Retinal pigment epithelial cell (primary cell): ENCODE measurements at places on chromosomes 6 and 20.
A peak's percentile ranks its signal among the peaks of the same experiment; 100 is the strongest.

GRCh38 chr6:107114926-107115694 lies at the start of gene BEND3:
BEND3 (minus strand) TSS chr6:107115515; CDS start chr6:107099285, 16,230 bp downstream.
- DNase-seq, result no peak

DNA sequence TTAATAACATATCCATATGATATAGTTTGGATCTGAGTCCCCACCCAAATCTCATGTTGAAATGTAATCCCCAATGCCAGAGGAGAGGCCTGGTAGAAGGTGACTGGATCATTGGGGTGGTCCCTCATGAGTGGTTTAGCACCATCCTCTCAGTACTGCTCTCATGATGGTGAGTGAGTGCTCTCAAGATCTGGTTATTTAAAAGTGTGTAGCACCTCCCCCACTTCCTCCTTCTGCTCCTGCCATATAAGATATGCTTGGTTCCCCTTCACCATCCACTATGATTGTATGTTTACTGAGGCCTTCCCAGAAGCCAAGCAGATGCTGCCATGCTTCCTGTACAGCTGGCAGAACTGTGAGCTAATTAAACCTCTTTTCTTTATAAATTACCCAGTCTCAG lies 22.9 kb downstream of the IRF4 start:
- no peak for DNase-seq

DNA sequence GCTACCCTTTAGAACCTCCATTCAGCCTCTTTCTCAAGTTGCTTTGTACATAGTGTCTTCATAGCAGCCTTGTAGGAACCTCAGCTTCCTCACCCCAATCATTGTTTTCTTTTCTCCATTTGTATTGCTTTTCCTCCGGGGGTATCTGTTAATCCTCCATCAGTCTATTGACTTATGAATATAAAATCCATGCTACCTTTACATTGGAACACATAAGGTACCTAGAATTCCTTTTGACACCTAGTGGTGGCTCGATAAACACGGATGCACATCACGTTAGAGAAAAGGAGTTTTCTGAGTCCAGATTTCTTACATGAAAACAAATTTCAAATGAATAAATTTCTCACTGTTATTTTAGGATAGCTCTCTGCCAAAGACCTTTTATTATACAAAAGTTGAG lies 6.3 kb upstream of the EDN1 start:
- no peak for DNase-seq

GRCh38 chr6:13624871-13625288 lies 9.7 kb downstream of the NOL7 start:
- DNase-seq, result peak; percentile 2

GRCh38 chr6:7042056-7042653 lies 65.6 kb upstream of the RREB1 start:
- no peak for DNase-seq

- DNase-seq, result no peak
Observed at GRCh38 chr6:41450581-41450980, 95.6 kb upstream of the FOXP4 start.

DNA sequence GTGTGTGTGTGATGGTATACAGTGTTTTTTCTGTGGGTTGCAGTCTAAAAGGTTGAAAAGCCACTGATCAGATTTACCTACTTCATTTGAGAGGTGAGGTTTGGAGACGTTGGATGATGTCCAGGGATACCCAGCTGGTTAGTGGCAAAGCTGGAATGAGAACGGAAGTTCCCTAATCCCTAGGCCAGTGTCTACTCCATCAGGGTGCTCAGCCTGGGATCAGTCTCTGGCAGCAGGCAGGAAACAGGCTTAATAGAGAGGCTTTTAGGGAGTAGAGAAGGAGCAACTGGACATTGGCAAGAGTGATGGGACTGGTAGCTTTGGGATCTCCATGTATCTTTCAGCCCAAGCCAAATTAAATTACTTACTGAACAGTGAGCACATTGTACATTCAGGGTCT lies 80.7 kb downstream of the C6orf52 start:
- no peak for DNase-seq

- no peak for DNase-seq
Observed at GRCh38 chr6:168960551-168961263, 292.9 kb downstream of the THBS2 start.

DNA sequence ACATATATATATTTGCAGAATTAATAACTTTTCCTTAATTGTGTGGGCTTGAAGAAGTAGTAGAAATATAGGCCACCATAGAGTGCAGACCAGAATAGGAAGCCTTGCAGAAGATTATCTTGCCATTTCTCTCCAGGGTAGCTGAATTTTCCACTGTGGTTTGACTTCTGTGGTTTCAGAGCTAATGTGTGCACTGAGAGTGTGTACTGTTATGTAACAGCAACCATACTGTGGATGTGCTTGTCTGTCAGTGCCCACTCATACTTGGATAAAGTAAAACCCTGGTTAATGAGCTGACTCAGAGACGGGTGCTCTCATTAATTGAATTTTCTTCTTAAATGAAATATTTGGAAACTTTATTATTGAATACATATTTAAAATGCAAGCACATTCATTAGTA lies 57.2 kb downstream of the CEP43 start:
- peak; percentile 47 for DNase-seq

GRCh38 chr6:90365002-90365401 lies 68.4 kb upstream of the BACH2 start:
- no peak for DNase-seq

- no peak for DNase-seq
Observed at GRCh38 chr6:144434308-144434990, 149.3 kb downstream of the UTRN start.

DNA sequence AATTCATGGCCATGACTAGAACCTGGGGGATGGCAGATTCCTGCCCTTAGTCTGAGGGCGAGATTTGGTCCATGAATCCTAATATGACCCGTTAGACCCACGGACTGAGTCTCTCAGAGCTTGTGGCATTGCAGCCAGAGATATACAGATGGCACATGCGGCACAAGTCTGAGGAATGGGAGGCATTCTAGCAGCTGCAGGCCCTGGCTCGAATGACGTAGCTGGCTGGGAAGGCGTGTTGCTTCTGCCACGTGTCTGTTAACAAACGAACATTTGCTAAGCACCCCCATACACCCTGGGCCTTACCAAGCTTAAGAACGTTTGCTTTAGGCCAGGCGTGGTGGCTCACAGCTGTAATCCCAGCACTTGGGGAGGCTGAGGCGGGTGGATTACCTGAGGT lies 68.0 kb downstream of the CD164 start:
- DNase-seq, result no peak

GRCh38 chr20:63635431-63636141 lies 8.7 kb upstream of the GMEB2 start:
- DNase-seq, result no peak

- DNase-seq, result no peak
Observed at GRCh38 chr20:1301031-1301529, 27.9 kb downstream of the SDCBP2 start.

DNA sequence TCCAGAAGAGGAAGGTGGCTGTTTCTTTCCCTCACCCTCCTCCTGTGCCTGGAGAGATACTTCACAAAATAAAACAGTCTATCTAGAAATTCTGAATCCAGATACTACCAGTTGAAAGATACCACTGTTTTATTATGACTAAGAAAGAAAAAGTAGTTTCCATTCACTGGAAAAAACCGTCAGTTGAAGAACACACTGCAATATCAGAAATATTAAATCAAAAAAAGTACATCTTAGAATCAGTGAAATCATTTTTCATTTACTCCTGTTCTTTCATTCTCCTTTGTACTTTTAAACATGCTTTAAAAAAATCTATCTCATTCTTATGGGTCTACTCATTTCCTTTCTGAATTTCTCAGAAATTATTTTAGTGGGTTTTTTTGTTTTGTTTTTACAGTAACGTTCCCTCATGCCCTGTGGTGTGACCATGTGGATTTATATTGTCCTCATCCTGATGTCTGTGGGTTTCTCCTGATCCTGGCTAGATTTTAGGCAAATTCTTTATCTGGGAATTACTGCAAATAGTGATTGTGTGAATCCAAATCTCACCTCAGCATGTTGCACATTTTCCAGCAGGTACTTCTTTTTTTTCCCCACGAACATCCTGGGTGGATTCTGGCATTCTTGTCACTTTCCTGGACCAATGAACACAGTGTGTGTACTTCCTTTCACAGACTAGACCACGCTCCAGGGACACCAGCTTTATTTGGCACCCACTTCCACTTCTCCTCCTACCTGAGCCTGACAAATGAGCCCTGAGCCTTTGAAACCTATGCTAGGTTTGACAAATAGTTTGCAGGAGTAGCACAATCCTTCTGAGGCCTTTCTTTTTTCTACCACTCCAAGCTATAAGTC lies 114.0 kb upstream of the LAMP5 start:
- DNase-seq, result no peak

GRCh38 chr6:153027480-153027879 lies 25.0 kb upstream of the MTRF1L start:
- DNase-seq, result no peak

- no peak for DNase-seq
Observed at GRCh38 chr20:24737212-24737850, 211.7 kb upstream of the CST7 start.

DNA sequence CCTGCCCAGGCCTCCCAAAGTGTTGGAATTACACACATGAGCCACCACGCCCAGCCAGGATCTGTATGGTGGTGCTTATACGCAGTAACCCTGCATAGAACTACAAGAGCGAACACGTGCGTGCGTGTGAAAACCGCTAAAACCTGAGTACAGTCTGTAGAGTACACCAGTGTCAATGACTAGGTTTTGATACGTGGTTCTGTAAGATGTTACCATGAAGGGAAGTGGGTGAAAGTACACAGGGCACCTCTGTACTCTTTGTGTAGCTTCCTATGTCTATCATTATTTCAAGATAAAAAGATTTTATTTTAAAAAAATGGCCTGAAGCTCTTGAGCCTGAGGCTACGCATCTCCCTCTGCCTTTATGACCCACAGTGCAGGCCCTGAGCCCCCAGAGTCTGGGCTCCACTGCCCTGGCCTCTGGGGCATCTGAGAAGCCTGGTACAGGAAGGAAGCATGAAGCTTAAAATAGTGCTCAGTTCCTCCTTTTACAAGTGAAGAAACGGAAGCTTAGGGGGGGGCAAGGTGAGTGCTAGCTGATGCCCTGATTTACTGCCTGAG lies 21.6 kb downstream of the LY86 start:
- no peak for DNase-seq

DNA sequence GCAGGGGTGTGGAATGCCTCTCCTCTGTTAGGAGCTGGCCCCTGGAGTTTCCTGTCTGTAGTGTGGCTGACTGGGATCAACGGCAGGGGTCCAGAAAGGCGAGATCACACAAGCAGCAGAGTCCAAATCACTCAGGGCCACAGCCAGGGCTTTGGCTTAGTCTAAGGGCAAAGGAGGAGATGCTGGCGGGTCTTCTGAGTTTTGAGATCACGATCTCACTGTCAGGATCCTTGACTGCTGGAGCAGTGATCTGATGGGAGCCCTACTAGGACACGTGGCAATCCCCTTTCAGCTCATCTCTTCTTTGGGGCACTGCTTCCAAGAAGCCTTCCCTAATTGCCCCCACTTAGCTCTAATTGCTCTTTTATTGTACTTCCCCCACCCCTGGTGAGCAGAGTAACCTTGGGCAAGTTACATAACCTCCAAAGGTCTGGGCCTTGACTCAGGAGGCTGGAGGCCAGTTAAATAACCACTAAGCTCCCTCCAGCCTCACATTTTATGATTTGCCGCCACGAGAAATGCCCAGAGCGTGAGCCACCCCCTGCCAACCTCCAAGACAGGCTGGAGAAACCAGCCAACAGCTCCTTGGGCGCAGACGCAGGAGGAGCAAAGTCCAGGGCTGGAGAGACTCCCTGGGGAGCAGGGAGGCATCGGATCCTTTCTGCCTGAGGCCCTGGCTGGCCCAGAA lies 12.0 kb downstream of the KCNK5 start:
- DNase-seq, result no peak

DNA sequence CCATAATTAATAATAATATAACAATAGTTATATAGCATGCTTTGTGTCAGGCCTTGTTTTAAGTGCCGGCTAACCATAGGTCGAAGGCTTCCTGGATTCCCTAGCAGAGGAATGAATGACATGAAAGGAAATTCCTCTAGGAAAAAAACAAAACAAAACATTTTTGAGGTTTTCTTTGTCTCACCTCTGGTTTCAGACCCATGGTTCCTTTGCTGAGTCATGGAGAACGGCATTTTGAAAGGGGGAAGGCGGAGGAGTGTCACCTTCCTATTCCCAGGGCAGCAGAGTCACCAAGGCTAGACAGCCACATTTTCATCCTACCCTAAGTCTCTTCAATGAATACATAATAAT lies 25.3 kb upstream of the CCND3 start:
- DNase-seq, result no peak

- no peak for DNase-seq
Observed at GRCh38 chr20:5131502-5131901, 4.7 kb downstream of the CDS2 start.

DNA sequence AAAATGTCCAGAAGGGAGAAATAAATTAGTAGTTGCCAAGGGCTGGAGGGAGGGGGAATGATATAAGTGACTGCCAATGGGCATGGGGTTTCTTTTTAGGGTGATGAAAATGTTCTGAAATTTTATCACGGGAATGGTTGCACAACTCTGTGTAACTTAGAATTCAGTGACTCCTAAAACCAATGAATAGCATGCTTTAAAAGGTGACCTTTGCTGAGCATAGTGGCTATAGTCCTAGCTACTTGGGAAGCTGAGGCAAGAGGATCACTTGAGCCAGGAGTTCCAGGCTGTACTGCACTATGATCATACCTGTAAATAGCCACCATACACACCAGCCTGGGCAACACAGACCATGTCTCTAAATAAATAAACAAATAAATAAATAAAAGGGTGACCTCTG lies 109.0 kb downstream of the ATG5 start:
- no peak for DNase-seq

GRCh38 chr20:18428490-18429173 lies 38.2 kb downstream of the DZANK1 start:
- DNase-seq, result peak; percentile 15

DNA sequence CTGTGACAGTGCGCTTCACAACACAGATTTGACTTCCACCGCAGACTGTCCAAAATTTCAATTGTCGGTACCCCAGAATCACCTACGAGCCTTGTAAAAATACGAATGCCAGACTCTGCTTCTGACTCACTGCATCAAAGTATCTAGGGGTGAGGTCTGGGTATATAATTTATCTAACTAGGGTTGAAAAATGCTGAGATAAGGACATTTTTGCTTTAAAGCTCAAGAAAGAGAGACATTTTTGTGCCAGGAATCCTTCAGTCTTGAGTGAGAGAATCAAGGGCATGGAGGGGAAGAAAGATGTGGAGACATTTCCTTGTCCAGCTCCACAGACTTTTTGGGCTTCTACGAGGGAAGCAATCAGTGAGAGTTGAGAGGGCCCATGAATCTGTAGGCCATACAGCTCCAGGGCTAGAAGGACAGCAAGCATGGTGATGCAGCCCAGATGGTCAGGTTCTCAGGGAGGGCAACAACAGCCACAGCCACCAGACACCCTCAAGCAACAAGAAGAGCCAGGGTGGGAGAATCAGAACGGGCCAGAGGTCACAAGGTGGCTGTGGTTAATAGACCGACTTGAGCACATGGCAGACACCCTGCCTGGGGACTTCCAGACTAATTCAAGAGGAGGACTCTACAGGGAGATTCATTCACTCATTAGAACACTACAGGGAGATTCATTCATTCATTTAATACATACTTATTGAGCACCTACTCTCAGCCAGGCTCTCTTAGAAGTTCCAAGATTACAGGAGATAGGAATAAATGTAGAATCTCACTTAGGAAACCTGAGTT lies 211.1 kb upstream of the PRDM1 start:
- DNase-seq, result no peak

GRCh38 chr20:34871320-34871926 lies 1.2 kb downstream of the GGT7 start:
- DNase-seq, result no peak

- DNase-seq, result no peak
Observed at GRCh38 chr6:129393654-129394053, 316.3 kb downstream of the ARHGAP18 start.
